ENCODE measurements at places on chromosomes 5 and 9.

DNA sequence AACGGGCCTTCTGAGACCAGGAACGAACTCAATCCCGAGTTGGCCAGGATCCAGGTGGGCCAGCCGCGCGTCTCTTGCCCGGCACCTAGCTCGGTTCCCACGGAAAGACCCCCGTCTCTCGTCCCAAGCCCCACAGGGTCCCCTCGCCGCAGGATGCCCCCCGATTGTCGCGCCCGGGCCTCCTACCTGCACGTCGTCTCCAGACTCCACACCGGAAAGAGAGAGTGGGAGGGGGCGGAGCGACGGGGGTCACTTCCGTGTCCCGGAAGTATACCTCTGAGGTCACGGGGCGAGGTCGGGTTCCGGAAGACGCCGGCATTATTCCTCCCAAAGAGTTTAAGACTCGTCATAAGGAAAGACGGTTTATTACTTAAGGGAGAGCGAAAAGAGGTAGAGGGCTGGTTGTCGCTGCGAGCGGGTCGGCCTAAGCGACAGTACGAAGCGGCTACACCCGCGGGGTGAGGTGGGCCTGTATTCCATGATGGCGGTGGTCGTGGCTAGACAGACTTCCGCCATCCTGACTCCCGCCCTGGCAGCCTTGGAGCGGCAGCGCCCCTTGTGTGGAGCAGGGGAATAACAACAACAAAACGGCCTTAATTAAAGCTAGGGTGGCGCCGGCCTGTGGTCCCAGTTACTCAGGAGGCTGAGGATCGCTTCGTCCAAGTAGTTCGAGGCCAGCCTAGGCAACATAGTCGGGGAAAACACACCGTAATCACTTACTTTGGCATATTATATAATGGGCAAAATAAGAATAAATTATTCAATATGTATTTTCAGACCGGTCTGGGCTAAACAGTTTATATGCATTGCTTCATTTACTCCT lies at the start of gene RPS14:
Gene RPS14, minus strand, starts transcription at position 223 of the 823 bp plus-strand sequence. CDS start 2,006 bp downstream, outside the sequence.
- peak; percentile 85 for DNase-seq

- DNase-seq = no peak
Measured at GRCh38 chr9:97478301-97478981, 23.0 kb upstream of the TMOD1 start.

GRCh38 chr5:167503926-167504720 lies 787.3 kb upstream of the WWC1 start:
- DNase-seq = no peak

DNA sequence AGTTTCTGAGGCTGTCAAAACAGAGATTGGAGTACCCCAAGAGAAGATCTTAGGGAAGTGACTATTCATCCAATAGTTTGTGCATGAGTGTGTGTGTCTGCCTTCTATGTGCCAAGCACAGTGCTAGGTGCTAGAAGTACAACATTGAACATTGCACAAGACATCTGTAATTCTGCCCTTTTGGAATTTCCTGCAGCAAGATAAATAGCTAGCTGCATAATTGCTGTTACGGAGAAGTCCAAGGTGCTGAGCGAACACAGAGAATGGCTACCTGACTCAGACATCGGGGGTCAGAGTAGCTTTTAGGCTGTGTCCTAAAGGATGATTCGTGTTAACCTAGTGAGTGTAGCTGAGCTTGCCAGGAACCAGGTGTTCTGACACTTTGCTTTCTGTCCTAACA lies 44.8 kb downstream of the PAPPA start:
- no peak for DNase-seq

DNA sequence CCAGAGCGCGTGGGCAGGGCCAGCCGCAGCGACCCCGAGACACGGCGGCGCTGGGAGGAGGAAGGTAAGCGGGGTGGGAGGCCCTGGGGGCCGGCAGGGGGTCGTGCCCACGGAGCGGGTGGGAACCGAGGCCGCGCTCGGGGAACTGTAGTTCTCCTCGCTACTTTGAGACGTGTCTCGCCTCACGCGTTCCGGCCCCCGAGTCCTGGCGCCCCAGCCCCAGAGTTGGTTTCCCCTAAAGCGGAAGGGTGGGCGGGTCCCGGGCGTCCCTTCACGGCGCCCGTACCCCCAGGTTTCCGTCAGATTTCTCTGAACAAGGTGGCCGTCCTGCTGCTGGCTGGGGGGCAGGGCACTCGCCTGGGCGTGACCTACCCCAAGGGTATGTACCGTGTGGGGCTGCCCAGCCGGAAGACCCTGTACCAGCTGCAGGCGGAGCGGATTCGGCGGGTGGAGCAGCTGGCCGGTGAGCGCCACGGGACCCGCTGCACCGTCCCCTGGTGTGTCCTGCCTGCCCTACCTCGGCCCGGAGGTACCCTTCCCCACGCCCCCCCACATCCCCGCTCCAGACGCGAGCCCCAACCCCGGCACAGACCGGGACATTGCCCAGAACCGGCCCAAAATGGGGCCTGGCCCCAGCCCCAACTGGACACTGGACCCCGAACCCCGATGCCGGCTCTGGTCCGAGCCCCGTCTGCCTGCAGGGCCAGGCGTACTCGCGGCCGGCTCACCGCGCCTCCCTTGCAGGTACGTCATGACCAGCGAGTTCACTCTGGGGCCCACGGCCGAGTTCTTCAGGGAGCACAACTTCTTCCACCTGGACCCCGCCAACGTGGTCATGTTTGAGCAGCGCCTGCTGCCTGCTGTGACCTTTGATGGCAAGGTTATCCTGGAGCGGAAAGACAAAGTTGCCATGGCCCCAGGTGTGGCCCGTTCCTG lies 709 bp downstream of the UAP1L1 start:
- DNase-seq = no peak

- DNase-seq = no peak
Measured at GRCh38 chr5:175275097-175275496, 168.9 kb downstream of the DRD1 start.

- no peak for DNase-seq
Measured at GRCh38 chr5:125408448-125409233, 662.2 kb upstream of the ZNF608 start.

- no peak for DNase-seq
Measured at GRCh38 chr9:91654527-91654926, 230.9 kb upstream of the NFIL3 start.

GRCh38 chr5:14127587-14127986 lies 15.6 kb upstream of the TRIO start:
- DNase-seq = no peak

DNA sequence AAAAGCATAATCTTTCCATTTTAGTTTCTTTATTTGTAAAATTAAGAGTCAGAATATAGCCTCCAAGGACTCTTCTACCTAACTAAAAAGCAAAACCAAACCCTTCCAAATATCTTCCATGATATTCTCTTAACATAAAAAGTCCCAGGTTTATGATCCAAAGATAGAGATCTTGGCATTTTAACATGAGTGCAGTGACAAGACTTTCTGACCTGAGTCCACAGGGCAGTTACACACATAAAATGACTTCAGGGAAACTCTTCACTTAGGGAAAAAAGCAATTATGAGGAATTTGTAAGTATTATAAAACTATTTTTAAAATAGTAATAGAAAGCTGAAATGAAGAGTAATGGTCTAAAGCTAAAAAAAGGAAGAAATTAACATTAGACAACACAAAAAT lies 772.6 kb upstream of the DMAC1 start:
- no peak for DNase-seq

DNA sequence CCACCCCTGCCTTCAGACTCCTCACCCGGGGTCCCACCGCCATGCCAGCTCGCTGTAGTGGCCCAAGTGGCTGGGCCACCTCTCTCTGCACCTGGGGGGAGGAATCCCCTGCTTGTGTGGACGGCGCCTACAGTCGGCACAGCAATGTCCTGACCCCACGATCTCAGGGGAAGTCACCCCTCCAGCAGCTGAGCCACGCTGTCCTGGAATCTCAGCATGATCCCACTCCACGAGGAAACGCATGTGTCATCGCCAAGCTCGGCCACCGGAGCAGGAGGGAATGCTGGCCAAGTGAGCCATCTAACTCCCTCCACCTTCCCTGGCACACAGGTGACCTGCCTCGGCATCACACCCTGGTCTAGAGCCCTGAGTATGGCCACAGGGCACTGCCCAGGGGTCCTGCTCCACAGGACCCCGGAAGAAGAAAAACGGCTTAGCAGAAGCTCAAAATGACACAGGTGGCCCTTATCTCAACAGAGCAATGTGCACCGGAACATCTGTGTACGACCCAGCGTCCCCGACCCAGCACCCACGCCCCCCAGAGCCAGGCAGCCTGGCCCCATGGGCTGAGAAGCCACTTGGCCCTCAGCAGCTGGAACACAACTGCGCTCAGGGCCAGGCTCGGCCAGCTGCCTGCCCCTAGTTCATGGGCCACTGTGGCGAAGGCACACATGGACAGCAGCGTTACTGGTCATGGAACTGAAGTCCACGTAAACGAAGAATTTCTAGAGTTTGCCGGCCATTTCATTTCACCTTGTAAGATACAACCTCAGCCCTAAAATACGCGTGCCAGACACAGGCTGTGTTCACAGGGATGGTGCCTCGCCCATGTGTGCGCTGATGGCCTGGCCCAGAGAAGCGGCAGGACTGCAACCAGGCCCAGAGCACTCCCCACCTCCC lies 23.4 kb upstream of the CAMSAP1 start:
- no peak for DNase-seq

- DNase-seq = no peak
Measured at GRCh38 chr5:104977529-104977928, 1414.9 kb upstream of the NUDT12 start.

- no peak for DNase-seq
Measured at GRCh38 chr5:57445705-57446037, 36.9 kb downstream of the ACTBL2 start.

DNA sequence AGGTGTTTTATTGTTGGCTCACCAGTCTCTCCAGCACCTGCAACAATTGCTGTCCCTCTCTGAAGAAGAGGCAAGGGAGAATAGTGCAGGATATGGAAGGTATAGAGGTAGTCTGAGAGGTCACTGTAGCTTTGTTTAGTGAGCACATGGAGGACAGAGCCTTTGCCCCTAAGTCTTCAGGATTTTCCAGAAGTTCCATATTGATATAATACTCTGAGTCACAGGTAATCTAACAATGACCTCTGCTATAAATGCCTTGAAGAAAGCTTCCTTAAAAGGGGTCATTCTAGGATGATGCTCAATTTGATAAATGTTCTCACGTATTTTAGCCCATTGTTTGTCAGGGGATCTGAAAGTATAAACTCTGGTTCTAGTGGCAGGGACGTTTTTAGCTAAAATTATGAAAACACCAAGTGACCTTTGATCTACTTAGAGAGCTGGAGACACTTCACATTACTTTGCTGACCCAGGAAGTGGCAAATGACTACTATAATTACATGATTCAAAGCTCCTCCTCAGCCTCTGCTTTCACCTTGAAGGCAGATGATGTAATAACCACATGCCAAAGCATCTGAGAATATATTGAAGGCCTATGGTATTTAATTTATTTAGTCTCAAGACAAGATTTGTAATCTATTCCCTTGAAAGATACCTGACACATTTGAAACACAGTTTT lies 366.9 kb upstream of the NUDT12 start:
- DNase-seq = no peak

DNA sequence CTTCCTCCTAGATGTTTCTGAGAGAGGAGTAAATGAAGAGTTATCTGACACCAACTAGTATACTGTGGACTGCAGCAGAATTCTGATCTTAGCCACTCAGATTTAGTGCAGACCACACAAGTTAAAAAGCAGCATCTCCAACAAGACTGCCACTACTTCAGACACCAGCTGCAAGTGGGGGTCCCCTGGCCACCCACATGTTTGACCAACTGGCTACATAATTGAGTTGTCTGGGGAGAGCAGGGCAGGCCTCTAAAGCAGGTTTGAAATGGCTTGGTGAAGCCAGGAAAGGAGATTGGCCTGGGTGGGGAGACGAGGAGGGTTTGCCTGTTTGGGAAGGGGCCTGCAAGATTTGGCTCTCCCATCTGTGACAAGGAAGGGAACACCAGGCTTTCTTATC lies 40.5 kb upstream of the FAM81B start:
- no peak for DNase-seq

- DNase-seq = no peak
Measured at GRCh38 chr9:20217596-20217995, 404.7 kb downstream of the MLLT3 start.

DNA sequence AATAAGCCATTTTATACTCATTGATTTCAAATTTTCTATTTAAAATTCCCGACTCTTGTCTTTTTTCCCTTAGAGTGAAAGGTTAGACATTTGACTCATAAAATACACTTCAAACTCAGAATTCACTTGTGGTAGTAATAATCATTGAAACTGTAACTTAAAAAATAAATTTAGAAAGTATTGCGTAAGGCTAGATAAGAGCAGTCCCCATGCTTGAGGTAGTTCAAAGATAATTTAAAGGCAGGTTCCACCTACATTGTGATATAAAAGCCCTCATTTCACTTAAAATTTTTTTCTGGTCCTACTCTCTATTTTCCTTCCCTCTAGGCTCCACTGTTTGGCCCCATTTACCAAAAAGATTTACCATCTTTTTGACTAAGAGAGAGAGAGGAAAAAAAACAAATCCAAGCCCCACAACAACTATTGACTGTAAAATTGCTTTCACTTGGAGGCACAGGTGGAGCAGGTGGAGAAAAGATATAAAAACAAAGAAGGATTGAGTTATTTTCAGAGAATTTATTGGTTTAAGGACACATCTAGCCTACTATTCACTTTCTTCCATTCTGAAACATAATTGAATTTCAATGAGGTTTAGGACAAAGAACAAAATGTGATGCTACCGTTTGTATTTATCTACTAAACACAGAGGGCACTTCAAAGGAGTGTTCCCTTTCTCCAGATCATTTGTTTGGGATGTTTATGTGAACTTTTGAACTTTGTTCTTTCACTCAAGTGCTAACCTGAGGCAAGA lies 61.0 kb downstream of the FBXO4 start:
- no peak for DNase-seq

DNA sequence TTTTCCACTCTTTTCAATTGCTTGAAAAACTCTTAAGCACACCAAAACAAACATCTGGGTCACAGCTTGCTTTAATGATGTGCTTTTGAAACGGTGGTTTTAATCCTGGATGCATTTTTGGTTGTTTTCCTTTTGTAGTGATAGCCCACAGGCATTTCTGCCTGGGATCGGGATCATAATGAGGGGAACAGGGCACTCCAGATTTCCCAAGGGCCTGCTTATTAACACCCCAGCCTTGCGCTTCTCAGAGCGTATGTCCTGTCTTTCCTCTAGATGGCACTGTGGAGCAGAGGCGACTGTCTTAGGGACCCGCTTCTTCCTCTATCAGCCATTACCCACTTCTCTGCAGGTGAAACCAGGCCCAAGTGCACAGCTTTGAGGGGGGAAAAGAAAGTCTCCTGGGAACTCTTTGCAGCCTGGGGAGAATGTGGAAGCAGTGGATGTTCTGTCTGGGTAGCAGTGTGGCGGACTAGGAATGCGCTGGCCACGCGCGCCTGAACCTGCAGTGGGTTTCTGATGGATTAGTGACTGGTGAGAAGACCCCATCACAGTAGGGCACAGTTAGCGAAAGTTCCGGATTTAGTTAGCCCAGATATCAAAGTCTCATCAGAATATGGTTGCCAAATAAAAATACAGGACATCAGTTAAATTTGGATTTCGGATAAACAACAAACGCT lies 190.1 kb downstream of the GNA14 start:
- peak; percentile 42 for DNase-seq

All from activated CD4-positive, CD25-positive, alpha-beta regulatory T cell (primary cell).